Caco-2 (cell line): ENCODE measurements at places on chromosomes 1 and 21.

DNA sequence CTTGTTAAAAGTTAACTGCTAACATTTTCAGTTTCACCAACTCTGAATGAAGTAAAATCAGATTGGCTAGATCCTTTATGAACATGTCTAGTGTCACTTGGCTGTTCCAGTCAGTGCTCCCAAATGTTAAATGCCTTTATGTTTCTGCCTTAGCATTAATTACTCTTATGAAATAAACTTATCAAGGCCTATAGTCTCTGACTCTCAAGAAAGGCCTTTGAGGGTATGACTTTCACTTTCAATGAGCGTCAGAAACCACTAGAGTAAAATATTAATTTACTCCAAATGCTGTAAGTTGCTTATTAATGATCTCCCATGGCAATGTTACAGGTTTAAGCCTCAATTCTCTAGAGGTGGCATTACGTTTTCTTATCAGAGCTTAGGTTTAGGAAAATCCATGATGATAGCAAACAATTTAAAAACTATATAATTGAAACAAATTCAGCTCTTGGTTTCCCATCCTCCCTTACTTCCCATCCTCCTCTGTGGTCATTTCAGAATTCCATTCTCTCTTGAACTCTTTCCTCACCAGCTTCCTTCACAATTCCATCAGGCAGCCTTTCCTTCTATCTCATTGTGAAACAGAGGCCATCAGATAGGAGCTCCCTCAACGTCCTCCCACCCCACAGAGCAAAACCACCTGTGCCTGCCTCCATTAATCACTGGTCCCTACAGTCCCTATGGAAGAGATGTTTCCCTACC lies 108.6 kb upstream of the COP1 start:
- DNase-seq = no peak

- DNase-seq = no peak
Measured at GRCh38 chr1:232872738-232873137, 67.5 kb downstream of the MAP10 start.

GRCh38 chr21:32281531-32281930 lies 2.7 kb upstream of the MIS18A start:
- no peak for DNase-seq

- DNase-seq = no peak
Measured at GRCh38 chr1:202357506-202357905, 9.0 kb downstream of the PPP1R12B start.

- DNase-seq = no peak
Measured at GRCh38 chr1:104671684-104672353, 922.1 kb downstream of the AMY1C start.

DNA sequence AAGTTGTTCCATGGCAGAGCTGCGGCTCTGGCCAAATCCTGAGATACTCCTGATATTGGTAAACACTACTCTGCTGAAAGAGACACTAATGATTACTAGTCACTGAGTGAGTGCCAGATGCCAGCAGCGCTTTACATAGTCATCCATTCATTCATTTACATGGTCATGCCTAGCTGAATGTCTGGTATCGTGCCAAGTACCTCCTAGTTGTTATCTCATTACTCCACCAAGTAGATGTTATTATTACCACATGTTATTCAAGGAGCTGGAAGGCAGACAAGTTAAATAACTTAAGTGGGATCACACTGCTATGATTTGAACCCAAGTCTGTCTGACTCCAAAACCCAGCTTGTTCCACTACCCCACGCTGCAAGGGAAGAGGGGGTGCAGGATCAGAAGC lies 4.7 kb downstream of the OLFML2B start:
- no peak for DNase-seq

GRCh38 chr1:203100516-203100869 lies 14.7 kb upstream of the MYOG start:
- DNase-seq = no peak

DNA sequence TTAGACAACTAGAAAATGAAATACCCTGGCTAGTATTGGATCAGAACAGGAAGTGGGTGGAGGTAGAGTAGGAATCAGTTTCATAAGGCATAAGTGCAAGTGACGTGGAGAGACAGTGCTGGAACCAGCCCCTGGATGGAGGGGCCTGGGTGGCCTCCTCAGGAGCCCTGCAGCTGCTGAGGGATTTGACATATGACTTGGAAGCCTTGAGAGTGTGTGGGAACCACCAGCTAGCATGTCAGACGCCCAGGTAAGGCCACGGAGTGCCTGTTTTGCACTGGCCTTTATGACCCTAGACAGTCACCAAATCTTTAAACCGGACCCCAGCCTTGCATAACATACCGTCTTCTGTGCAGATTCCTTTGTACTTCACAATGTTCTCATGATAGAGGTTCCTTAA lies 94.4 kb downstream of the RAVER2 start:
- DNase-seq = no peak

GRCh38 chr21:26405735-26406361 lies 167.2 kb downstream of the CYYR1 start:
- no peak for DNase-seq

DNA sequence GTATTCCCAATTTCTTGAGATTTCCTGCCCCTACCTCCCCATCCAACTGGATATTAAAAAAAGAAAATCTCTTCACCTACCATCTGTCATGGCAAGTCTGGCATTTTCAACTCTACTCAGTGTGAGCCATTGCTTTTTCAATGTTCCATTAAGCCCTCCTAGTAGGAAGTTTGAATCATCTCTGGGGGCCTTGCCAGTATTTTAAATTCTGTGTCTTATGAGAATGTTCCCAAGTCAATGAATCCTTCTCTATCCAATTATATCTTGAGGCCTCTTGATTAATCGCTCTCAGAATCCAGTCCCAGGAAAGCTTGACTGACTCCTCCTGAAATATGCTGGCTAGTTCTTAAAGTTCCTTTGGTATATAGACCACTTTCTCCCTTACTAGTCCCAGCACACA lies 91.5 kb downstream of the NGF start:
- no peak for DNase-seq

DNA sequence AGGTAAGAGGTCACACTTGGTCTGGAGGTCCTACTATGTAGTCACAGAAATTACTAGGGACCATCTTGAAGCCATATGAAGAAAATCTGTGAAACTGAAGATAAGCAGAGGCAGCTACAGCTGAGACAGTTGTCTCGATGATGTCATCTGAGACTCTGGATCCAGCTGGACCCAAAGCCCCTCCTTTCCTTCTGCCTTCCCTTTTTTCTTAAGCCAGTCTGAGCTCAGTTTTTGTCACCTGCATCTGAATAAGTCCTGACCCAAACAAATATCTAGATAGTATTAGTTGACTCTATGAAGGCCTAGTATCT lies 143.3 kb downstream of the ETS2 start:
- no peak for DNase-seq

GRCh38 chr1:25022361-25023189 lies 92.5 kb upstream of the RUNX3 start:
- DNase-seq = no peak

GRCh38 chr1:147486876-147487656 lies 54.2 kb upstream of the BCL9 start:
- no peak for DNase-seq

DNA sequence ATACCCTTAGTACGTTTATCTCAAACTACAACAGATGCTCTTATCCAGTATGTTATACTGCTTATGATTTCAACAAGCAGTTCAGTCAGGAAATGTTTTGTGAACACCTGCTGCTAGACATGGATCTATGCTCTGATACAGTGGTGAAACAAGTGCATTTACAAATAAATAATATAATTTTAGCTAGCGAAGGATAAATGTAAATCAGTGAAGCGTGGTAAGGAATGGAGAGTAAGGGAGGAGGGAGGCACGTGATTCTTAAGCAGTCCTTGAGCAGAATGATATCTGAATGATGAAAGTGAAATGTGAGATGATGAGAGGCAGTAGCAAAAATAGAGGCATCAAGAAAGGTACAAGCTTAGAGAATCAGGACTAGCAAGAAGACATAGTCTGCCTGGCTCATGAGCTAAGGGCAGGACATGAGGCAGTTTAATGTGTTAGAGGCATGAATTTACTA lies 6.3 kb downstream of the TSNAX start:
- DNase-seq = no peak

DNA sequence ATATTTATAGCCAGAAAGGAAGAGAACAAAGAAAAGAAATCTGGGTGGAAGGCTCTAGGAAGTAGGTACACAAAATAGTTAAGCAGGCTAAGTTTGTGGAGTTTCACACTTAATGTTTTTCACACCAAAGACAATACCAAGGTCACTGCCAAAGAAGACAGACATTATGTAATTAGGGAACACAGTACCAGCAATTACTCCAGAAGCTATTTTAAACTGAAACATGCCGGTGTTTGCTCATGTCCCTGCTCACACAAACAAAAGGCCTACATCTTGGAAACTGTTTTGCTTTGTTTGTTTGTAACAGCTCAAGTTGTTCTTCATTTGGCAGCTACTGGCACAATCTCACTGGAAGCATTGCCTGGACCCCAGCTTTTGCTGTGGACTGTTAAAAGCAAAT lies 88.5 kb upstream of the DAB1 start:
- no peak for DNase-seq

DNA sequence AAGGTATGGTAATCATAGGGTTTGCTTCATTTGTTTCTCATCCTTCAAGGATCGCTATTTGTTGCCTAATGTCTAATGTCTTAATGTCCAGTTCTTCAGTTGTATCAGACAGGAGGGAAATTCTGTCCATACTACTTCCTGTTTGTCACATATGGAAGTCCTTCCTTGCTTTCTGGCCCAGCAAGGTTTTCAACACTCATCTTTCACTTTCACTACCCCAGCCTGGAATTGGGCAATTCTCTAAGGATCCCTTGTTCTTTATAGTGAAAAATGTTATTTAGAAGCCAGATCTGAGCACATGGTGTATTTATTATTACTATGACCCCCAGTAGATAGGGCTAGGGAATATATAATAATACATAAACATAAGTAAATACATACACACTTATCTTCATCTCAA lies 50.6 kb upstream of the SLC35A3 start:
- DNase-seq = no peak

- DNase-seq = no peak
Measured at GRCh38 chr1:15410223-15410883, 665 bp downstream of the EFHD2 start.

- DNase-seq = no peak
Measured at GRCh38 chr1:86228546-86228945, 72.0 kb upstream of the COL24A1 start.

DNA sequence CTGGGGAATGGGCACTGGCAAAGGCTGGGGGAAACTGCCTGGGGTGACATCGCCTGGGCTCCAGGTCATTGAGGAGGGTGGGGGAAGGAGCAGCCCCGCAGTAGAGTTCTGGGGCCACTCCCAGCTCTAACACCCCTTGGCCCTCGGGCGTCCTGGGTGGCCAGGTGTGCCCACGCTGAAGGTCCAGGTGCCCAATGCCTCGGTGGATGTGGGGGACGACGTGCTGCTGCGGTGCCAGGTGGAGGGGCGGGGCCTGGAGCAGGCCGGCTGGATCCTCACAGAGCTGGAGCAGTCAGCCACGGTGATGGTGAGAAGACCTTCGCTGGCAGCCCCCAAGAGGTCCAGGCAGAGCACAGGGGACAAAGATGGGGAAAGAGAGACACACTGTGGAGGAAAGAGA lies 7.7 kb downstream of the NTRK1 start:
- no peak for DNase-seq

DNA sequence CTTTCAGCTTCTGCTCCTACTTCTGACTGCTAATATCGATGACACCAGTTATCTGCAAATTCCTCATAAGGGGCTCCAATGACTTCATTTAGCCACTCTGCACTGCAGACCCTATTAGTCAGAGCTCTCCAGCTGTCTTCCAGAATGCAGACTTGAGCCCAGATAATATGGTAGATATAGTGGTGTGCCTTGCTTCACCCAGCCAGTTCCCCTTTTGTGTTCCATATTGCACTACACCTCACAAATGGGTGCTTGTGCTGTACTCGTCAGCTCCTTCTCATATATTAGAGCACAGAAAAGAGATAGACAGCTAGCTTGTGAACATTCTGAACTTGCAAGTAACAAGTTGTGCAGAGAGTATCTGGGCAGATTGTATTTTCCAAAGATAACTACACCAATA lies 23.7 kb upstream of the COG2 start:
- no peak for DNase-seq

GRCh38 chr1:237249120-237249519 lies 207.1 kb downstream of the RYR2 start:
- no peak for DNase-seq

GRCh38 chr1:68339505-68339904 lies 107.2 kb upstream of the WLS start:
- DNase-seq = no peak

DNA sequence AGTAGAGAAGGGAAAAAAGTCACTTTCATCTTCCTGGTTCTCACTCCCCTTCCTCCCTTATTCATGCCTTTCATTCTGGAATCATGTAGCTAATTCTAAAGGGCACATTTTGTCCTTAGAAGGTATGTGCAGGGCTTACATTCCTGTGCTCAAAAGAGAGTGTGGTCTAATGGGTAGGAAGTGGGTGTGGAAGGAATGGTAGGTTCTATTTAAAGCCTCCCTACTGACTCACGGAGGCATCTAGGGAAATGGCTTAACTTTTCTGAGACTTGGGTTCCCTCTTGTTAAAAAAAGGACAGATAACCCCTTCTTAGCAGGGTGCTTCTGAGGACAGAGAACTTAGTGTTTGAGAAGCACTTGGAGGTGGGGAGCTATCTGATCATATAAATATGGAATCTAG lies 249.3 kb upstream of the DUSP10 start:
- DNase-seq = no peak

- DNase-seq = no peak
Measured at GRCh38 chr1:67627906-67628305, 57.1 kb upstream of the GADD45A start.

GRCh38 chr1:232096751-232097150 lies 470.2 kb downstream of the DISC1 start:
- no peak for DNase-seq

DNA sequence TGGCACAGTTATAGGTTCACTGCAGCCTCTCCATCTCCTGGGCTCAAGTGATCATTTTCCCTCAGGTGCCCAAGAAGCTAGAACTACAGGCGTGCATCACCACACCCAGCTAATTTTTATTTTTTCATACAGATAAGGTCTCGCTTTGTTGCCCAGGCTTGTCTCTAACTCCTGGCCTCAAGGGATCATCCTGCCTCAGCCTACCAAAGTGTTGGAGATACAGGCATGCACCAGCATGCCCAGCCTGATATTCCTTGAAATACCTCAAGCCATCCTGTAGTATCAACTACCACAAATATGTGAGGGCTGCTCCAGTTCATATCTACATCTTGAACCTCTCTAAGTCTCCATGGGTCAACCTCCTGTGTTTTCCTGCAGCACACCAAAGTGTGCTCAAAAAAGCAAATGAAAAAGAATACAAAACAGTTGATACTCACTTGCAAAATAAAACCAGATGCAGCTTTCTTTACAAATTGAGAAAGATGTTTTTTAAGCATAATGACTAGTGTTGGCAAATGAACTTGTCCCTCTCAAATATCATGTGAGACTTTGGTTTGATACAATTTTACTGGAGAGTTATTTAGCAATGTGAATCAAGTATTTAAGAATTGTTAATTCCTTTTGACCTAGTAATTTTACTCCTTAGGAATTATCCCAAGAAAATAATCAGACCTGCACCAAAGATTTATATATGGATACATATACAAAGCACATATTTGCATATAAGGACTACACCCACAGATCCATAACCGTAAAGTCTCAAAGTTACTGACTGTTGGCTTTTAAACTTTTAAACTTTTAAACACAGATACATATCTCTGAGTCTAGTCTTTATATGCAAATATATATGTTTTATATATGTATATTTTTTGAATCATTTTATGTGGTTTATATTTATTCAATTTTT lies 197.7 kb downstream of the NRIP1 start:
- no peak for DNase-seq
